Astrocyte of the spinal cord (primary cell): ENCODE measurements at places on chromosomes 7 and 10.

GRCh38 chr7:122651451-122651850 is 47.5 kb downstream of the RNF133 start:
- no peak for DNase-seq

- DNase-seq, result no peak
Observed at GRCh38 chr10:31669357-31669756, 259.3 kb downstream of the ARHGAP12 start.

- no peak for DNase-seq
Observed at GRCh38 chr10:71978476-71978875, 14.3 kb downstream of the CHST3 start.

DNA sequence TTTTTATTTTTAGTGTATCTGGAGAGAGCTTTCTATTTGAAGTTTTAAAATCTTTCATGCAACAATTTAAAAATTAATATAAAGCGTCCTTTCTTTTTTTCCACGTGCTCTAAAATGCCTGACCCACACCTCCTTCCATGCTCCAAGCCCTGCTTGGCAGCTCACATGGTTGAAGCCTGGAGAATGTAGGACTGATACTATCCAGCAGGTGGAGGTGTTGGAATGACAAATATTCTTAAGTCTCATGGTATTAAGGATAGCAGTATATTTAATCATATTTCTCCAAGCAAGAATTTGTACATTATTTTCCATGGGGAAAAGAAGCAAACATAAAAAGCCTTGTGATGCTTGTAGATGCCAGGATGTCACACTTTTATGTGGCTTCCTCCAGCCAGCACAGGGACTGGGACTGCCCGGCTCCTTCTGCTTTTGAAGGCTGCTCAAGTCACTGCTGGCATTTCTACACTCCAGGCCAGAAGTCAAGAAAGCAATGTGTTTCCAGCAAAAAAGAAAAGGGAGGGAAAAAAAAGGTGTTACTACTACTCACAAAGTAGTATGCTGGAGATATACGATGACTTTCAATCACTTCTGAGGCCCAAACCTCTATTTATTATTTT is 49.7 kb downstream of the BZW2 start:
- peak; percentile 77 for DNase-seq

- no peak for DNase-seq
Observed at GRCh38 chr7:100830396-100830795, 3.1 kb upstream of the EPHB4 start.

- no peak for DNase-seq
Observed at GRCh38 chr7:6508950-6509349, 42.3 kb downstream of the GRID2IP start.

- DNase-seq, result no peak
Observed at GRCh38 chr10:110009736-110010475, 2.1 kb downstream of the ADD3 start.

DNA sequence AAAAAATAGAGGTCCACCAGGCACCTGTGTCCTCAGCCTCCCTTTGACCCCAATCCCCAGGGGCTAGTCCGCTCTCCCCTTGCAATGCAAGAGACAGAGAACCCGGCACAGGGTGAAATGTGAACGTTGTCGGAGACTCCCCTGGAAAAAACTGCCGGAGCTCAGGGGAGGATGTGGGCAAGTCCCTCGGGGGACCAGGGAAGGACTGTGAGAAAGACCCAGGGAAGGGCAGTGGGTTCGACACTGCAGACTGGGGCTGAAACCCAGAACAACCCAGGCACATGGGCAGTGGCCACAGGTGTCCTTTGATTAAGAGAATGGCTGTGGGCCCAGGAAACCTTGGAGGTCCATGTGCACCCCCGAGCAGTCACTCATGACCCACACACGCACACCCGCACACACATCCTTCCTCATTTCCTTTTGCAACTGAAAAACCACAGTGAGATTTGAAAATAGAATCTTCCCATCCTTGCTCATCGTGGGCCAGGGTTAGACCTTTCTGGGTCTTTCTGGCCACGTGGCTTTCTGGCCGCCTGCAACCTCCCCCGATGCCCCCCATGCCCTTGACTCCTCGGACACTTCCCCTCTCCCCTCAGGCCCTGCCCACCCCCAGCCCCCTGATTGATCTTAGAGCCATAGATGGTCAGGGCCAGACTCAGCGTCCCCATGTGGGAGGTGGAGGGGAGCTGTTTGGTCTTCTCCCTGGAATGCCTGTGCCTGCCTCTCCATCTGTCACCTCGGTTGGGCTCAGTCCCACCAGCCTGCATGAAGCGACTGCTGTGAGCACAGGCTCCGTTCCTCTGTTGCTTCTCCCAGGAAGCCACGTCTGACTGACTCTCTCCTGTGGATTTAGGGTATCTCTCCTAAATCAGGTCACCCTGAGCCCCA is 7.9 kb downstream of the LAT2 start:
- no peak for DNase-seq

- no peak for DNase-seq
Observed at GRCh38 chr10:60086862-60087261, 180.5 kb upstream of the CCDC6 start.

- DNase-seq, result no peak
Observed at GRCh38 chr7:1369916-1370657, 89.2 kb downstream of the MICALL2 start.

- DNase-seq, result no peak
Observed at GRCh38 chr7:115724400-115725056, 306.0 kb downstream of the TFEC start.

GRCh38 chr7:71752171-71752935 is 620.4 kb downstream of the GALNT17 start:
- no peak for DNase-seq

DNA sequence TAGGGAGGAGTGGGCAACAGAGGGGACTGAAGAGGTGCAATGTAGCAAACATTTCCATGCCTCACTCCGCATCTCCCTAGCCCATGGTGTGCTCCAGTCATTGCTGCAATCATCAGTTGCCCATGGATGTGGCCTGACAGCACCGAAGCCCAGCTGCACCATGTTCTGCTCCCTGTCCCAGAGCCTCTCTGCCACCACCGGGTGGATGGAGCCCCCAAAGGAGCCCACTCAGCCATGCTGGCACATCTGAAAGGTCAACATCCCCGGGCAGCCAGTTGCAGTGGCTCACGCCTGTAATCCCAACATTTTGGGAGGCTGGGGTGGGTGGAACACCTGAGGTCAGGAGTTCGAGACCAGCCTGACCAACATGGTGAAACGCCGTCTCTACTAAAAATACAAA is 336.4 kb upstream of the ZMIZ1 start:
- DNase-seq, result no peak

DNA sequence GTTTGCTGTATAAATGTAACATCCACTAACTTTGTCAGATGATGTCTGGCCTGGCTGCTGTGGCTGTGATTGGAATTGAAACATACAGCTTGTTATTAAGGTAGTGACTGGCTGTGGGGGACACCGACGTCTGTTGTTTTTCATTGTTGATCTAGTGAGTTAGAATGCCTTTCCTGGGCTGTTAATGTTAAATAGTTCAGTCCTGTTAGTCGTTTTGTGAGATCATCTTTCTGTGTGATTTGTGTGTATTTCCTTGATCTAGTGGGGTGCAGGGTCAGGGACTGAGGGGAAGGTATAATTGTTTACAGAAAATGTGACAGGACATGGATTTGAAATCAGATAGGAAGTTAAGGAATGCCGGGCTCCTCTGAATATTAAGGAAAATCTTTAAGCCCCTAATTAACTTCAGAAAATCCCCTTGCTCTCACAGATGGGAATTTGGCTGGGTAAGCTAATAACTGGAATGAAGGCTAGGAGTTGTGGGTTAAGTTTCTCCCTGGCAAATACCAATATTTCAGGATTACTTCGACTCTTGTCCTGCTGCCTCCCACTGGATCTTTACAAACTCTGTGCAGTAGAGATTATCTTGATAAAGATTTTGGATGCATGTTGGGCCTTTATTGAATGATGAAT is 163.1 kb downstream of the AUTS2 start:
- DNase-seq, result no peak

- DNase-seq, result peak; percentile 43
Observed at GRCh38 chr7:110522761-110523200, 568.1 kb upstream of the LRRN3 start.

DNA sequence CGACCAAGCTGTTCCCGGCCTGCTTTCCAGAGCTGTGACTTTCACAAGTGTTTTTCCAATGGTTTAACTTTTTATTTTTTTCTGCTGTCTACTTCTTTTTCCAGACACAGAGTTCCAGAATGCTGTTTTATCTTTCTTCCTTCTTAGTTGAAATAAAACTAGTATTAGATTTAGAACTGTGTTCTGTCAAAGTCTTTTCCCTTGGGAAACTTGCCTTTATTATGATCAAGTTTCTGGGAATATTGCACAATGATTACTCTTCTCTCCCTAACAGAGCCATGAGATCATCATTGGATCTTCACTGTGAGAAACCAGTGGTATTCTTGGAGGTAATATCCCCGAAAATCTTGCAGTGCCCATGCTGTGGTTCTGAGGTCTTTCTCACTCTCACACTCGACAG is 104.9 kb upstream of the KCND2 start:
- DNase-seq, result no peak

- DNase-seq, result peak; percentile 95
Observed at GRCh38 chr10:70832852-70833528, 17.2 kb downstream of the SGPL1 start.

- DNase-seq, result no peak
Observed at GRCh38 chr10:38102880-38103279, 8.7 kb downstream of the ZNF37A start.
